Common myeloid progenitor, CD34-positive (primary cell): ENCODE measurements at places on chromosomes 2 and 18.

DNA sequence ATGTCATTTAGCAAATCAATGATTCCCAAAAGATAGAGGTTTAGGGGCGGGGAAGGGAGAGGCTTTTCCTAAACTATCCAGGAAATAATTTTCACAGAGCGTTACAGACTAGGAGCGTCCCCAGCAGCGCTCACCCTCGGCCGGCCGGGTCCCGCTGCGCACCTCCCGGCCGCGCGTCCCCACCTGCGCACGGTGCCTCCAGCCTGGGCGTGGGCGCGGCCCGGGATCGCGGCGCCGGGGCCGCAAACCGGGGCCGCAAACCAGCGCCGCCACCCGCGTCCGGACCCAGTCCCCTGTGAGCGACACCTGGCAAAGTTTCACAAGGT, 684 bp upstream of the ZCCHC2 start:
- no peak for DNase-seq

DNA sequence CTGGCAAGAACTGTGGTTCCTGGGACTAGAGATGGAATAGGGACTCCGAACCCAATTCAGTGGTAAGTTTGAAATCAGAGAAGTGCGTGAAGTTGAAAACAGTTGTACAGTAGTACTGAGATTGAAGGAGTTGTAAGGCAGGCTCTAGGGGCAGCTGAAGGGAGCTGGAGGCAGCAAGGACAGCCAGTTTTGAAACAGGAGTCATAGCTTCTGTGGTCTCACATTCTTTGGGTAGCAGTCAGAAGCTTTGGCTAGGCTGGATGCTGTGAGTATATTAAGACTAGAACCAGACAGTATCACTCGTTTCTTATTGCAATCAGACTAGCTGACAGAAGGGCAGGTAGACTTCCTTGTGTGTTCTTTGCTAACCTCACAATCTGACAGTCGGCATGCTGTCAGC, 64.5 kb upstream of the ADAM23 start:
- DNase-seq, result no peak

- no peak for DNase-seq
Observed at GRCh38 chr2:180306346-180306745, 299.2 kb upstream of the CWC22 start.

DNA sequence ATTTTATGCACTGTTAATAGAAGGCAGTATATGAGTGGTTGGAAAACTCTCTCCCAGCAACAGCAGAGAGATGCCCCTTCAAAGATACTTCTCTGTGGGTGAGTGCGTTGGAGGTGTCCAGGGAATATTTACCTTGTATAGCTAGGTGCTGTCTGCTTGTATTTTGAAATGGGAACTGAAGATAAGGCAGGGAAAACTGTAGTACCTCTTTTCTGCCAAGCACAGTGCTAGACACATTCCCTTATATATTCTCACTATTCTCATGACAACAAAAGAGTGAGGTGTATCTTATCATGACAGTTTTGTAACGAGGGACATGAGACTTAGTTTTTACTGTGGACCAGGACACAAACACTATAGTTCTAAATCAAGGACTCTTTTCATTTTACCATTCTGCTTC, 2.1 kb downstream of the TTC39C start:
- no peak for DNase-seq

DNA sequence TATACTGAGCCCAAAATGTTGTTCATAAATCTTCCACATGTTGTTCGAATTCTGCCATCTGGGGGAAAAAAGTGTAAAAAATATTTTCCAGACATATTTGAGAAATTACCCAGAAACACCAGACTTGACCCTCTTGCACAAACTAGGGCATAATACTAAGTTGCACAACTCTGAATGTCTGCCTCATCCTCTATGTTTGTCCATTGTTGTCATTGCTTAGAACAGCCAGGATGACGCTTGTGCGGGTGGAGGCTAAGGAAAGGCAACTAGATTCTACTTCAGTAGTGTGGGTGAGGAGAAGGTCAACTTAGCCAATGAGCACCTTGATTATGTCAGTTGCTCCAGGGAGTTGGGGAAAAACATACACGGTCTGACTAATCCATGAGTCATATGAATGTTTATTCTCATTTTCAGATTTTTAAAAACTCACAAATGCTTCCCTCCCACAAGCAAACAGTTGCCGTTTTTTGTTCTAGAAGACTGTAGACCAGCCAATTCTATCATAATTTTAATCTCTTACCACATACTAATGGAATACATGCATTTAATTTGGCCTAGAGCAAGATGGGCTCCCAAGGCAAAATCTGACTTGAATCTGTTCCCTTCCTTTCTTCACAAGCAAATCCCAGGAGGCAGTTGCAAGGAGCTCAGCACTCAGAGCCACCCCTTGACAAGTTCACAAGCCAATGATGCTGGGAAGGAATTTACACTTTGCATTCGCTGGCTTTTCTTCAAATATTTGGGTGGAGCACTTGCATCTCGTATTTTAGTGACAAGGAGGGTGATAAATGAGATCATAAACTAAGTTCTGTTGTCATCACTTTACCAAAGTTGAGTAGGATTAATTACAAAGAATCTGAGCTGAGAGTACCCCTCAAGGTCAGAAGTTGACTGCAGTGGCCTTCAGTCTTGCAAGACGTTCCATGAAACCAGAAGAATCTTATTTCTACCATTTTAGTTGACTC, 163.2 kb upstream of the TWIST2 start:
- DNase-seq, result no peak

- no peak for DNase-seq
Observed at GRCh38 chr2:193847991-193848390, 1653.3 kb upstream of the TMEFF2 start.

DNA sequence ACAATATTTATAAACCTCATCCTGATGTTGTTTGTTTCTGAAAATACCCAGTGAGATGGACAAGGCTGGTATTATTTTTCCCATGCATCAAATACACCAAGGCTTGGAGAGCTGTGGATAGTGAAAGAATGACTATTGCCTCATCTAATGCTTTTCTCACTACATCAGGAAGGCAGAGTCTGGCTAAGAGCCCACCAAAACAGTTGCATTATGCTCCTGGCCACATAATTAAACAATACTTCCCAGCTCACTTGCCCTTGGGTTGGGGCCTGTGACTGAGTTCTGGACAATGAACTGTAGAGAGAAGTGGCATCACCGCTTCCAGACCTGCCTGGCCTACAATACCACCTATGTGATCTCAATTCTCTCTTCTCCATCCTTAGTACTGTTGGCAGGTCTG, 46.4 kb upstream of the REEP1 start:
- DNase-seq, result no peak

DNA sequence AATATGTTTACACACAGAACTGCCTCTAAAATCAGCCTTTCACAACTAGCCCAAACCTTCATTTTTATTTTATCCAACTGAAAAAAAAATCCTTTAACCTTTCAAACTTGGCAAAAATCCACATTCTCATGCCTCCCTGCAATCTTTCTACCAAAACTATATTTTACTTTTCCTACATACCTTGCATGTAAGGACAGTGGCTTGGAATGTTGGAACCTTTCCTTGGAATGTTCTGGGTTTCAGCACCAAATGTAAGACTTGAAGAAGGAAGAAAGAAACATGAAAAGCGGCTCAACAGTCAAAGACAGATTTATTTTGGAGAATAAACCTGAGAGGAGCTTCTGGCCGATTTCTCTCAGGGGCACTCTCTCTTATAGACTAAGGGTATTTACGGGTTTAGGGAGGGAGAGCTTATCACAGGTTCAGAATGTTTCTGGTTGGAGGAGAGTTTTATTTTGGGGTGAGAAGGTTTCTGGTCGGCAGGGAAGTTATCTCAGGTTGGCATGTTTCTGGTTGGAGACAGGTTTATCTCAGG, 79.7 kb downstream of the RRM2 start:
- no peak for DNase-seq

DNA sequence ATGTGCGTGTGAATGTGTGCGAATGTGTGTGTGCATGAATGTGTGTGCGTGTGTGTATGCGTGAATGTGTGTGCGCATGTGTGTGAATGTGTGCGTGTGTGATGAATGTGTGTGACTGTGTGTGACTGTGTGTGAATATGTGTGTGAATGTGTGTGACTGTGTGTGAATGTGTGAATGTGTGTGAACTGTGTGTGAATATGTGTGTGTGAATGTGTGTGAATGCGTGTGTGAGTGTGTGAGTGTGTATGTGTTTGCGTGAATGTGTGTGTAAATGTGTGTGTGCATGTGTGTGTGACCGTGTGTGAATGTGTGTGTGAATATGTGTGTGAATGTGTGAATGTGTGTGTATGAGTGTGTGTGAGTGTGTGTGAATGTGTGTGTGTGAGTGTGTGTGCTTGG, 1103.8 kb downstream of the TSN start:
- no peak for DNase-seq
